Effector memory CD4-positive, alpha-beta T cell (primary cell): ENCODE measurements at places on chromosomes 1 and 21.

- DNase-seq: no peak
Observed at GRCh38 chr1:116033322-116033721, 57.0 kb downstream of the SLC22A15 start.

DNA sequence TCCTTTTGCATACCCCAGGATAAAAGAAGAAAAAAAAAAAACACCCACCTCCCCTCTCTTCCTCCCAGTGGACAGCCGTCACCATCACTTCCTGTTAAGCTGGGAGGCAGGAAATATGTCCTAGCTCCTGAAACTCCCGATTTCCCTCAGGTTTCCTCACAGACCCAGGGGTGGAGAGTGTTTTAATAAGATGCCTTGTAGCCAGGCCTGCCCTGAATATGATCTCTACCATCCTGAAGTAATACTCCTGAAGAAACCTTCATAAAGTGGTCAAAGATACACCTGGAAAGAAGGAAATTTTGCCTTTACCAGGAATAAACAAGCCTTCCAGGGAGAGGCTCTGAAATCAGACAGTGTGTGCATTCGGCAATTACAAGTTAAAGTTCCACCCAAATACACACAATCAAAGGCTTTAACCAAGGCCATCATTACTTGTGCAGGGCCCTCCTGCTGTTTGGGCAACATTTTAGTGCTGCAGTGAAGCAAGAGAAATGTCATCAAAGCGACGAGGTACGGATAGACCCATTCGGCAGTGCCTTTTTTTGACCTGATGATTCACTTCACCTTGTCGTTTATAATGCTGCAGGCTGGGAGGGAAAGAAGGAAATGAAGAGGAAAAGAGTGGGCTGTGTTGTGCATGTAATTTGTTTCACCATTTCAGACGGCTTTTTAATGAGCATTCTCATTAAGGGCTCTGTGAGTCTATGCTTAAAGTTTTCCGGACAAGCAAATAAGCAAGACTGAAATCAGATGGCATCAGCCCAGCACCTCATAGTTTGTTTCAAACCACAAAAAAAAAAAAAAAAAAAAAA is 41.0 kb upstream of the RASAL2 start:
- no peak for DNase-seq

- DNase-seq: no peak
Observed at GRCh38 chr1:161200992-161201835, 953 bp upstream of the NDUFS2 start.

DNA sequence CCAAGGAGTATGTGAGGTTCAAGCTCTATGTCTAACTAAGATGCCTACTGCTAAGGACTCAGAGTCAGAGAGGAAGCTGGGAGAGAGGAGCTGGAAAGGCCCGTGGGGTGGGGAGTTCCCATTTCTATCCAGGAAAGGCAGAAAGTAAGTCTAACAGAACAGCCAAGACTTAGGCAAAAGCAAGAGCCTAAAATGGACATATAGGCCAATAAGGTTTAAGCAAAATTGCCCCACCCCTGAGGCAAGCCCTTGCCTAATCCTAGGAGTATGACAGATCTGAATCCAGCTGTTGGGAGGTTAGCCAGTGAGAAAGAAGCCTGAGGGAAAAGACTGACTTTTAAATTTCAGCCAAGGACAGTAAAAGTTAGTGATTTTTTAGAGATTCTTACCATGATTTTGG is 1.6 kb upstream of the KLHDC9 start:
- DNase-seq: no peak

GRCh38 chr1:68047659-68048026 is 2.8 kb downstream of the DIRAS3 start:
- no peak for DNase-seq

- no peak for DNase-seq
Observed at GRCh38 chr1:225700164-225700821, 47.4 kb upstream of the ENAH start.

DNA sequence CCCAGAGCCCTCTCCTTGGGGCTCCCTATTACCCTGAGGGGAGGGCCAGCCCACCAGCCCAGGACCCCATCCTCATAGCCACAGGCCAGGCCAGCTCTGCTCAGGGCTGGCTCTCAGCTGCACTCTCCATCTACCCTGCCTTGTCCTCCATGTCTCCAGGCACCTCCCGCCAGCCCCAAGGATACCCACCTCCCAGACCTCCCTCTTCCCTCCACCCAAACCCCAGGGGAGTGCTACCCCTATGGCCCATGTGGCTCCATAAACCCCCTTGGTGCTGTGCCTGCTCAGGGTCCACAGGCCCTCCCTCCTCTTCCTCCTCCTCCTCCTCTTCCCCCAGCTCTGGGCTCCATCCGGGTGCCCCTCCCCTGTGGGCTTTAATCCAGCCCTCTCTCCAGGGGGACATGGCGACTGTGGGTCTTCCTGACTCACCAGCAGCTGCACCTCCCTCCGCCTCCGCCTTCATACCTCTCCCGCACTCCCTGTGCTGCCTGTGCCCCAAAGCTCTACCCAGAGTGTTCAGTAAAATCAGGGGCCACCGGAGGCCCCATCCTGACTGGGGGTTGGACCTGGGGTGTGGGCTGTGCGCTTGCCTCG is 9.1 kb downstream of the YBEY start:
- no peak for DNase-seq

DNA sequence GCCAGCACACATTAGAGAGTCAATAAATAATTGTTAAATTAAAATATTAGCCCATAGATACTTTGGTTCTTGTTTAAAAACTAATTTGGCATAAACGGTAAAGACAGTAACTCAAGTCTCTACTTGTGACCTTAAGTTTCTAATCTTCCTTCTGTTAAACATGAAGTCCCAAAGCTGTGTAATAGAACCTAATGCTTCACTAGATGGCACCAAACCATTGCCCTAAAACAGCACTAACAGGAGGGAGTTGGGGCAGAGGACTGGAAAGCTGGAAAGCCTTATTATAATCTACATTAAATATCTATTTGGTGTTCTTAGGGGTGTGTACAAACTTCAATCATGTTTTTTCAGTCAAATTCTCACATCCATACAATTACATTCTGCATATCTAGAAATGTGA is 176.7 kb downstream of the OLFM3 start:
- DNase-seq: no peak

DNA sequence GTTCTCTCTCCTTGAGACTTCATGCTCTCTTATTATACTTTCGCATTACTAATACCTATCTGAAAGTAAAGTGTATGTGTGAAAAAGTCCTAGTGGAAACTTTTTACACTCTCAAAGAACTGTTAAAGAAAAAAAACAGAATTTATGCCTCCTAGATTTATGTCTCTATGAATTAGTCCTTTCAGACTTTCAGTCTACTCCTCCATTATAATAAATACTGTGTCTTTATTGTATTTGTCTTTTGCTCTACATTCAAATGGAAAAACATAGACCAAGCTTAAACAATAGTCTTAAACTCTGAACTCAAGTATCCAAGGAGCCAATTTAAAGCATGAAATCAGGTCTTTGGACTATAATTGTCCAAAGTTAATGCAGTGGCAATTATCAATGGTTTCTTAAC is 1449.0 kb downstream of the PLA2G4A start:
- no peak for DNase-seq

DNA sequence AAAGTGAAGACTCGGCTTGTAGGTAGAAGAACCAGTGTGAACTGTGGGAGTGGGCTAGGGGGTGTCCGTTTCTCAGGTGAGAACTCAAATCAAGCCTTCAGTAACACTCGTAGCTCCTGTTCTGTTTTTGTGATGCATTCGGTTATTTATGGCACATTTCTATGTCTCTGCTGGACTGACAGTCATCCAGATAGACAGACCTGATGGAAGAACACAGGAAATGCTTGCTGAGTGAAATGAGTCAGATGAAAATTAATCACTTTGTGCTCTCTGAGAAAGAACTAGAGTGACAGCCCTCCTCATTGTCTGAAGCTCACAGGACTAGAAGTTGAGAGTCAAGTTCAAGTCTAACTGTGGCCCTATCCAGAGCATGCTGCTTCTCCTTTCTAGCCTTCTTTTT is 360.1 kb upstream of the PLXNA2 start:
- no peak for DNase-seq

GRCh38 chr21:45970674-45971615 is 10.6 kb upstream of the COL6A1 start:
- no peak for DNase-seq

- DNase-seq: no peak
Observed at GRCh38 chr1:25140073-25140797, 92.1 kb downstream of the SYF2 start.

DNA sequence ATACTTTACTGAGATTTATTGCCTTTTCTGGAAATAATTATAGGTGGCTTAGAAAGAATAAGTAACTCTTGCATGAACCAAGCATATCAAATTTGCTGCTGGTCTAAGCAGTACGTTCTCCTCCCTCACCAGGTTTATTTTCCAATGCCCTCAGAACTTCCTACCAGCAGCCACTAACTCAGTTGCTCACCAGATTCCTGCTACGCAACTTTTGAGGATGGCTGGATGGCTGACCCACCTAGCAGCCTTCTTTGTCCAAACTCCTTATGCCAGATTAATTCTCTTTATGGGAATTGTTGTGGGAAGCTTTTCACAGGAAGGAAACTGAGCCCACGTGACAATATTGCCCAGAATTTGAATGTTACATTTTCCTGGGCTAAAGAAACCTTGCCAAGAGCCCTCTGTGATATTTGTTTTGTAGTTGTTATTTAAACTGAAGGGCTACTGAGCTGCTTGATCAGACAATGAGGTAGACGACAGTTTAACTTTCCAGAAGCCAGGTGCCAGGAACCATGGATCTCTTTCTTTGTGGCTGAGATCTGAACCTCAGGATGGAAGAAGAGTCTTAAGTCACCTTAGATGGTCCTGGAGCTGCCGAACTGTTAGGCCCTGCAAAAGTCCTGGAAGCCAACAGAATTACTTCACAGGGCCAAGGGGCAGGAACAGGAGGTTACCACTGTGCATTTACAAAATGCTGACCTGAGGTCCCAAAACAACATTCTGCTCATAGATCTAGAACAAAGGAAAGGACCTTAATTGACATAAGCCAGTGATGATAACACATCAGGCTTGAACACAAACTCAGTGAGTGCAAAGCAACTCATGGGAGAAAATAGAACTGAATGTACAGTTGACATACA is 85.5 kb upstream of the ATP1A1 start:
- DNase-seq: no peak

GRCh38 chr1:55640708-55641473 is 425.7 kb upstream of the USP24 start:
- DNase-seq: no peak

- no peak for DNase-seq
Observed at GRCh38 chr1:248393050-248393449, 9.8 kb upstream of the OR2T1 start.

DNA sequence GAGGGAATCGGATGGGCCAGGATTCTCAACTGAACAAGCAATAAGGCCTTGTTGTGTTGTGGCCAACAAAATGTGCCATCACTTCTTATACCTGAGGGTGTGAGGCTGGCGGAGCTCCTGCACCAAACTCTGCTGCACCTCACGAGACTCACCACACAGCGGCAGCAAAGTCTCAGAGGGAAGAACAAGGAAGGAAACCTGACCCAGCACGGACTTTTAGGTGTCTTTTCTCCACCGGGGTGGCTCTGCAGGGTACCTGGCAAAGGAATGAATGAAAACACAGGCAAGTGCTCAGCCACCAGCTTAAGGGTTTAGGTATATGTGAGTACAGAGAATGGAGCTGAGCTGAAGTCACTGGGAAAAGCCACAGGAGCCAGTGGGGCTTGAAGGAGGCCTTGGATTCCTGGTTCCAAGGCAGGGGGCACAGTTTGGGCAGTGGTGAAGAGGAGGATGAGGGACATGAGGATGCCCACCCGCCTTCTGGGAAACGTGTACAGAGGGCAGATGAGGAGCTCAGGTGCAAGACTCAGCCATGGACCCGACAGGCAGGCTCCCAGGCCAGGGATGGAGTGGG is 31.1 kb upstream of the HSD3B1 start:
- DNase-seq: no peak

GRCh38 chr1:172827841-172828240 is 168.9 kb downstream of the FASLG start:
- no peak for DNase-seq

DNA sequence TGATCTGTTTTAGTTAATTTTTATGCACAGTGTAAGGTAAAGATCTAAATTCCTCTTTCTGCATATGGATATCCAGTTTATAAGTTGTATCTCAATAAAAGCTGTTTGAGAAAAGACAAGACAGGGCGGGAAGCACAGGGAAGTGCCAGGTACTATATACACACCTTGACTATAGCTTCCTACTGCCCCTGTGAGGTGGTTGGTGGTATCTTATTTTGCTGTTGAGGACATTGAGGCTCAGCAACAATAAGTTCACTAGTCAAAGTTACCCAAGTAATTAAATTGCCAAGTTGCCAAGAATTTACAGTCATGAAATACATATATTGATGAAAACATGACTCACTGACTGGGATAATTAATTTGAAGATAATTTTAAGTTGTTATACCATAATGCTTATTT is 109.1 kb downstream of the CD247 start:
- no peak for DNase-seq

GRCh38 chr21:17128132-17128531 is 384.7 kb upstream of the CXADR start:
- no peak for DNase-seq

- DNase-seq: no peak
Observed at GRCh38 chr1:65881067-65881594, 88.4 kb downstream of the PDE4B start.

DNA sequence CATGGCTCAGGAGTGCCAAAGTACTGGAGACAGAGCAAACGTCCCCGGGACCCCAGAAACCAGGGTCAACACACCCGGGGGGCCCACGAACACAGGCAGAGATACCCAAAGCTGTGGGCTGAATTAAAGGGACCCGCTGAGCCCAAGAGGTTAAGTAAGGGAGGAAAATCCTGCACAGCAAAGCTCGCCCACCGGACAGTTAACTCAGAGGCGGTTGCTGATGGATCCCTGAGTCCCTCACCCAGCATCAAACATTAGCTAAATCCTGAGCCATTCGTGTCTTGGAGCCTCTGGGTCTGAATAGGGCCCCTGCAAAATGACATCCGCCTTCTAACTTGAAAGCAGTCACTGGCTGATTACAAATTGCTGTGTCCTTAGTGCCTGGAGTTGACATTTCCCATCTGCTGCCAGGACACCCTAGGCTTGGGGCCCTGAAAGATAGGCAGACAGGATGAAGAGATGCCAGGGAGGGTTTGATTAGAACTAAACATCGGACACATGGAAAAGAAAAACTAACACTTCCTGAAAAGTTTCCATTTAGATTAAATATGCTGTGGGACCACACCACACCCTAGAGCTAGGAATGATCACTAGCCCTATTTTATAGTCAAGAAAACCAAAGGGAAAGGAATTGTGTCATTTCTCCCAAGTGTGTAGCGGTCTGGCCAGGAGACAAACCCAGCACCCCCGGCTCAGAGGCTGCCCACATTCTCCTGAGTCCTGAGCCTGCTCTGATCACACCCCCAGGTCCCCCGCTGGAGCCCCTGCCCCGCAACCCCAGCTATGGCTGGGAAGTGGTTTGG is 239.3 kb downstream of the NPHP4 start:
- DNase-seq: no peak
